Vagina (tissue), 2 donors: ENCODE measurements at places on chromosomes 2 and 18. TPM values are rescaled to one million over a fixed set of nuclear protein-coding genes. Genes with fewer than 3 reads are reported as not detected.

GRCh38 chr2:136206613-136207012, 88.7 kb upstream of the CXCR4 start:
- DNase-seq = no peak
- no peaks in the 10 kb centered on the region for H3K27me3 ChIP-seq
- H3K27ac ChIP-seq = no peak overlapping the region
- H3K4me1 ChIP-seq = no peaks in the 10 kb centered on the region

- H3K27ac ChIP-seq = peak overlapping the region; percentile 87
- no peaks in the 10 kb centered on the region for H3K27me3 ChIP-seq
- DNase-seq = no peak
- no peak overlapping the region for H3K4me3 ChIP-seq
- H3K36me3 ChIP-seq = no peaks in the 10 kb centered on the region
These were observed 172.2 kb upstream of the HAAO start for GRCh38 chr2:42964439-42965083.

DNA sequence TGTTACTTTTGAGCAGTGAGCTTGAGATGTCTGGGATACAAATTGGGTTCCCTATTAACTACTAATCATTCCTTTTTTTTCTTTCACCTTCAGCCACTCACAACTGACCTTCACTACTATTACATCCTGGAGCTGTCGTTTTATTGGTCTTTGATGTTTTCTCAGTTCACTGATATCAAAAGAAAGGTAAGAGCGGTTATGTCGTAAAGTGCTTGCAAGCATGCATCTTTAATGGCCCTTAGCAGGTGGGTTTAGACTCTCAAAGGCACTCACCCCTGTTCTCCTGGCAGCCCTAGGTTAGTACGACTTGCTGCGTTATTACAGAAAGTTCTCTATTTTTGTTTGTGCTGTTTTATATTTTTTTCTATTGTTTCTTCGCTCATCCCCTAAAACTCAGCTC, 107.6 kb upstream of the NOSTRIN start:
- H3K4me1 ChIP-seq = peaks cover 6% of the 10 kb centered on the region
- H3K36me3 ChIP-seq = no peaks in the 10 kb centered on the region
- H3K4me3 ChIP-seq = no peak overlapping the region
- H3K27ac ChIP-seq = no peak overlapping the region

The TCF7L1 gene
- total RNA-seq = 8.3 TPM

The TUBB8B gene
- total RNA-seq = 1.7 TPM

The HAAO gene
- total RNA-seq = 5.9 TPM

The ATG16L1 gene
- total RNA-seq = 29.2 TPM

The CCDC68 gene
- total RNA-seq = 8.1 TPM

The SOWAHC gene
- 25.5 TPM for total RNA-seq

GRCh38 chr2:74778381-74779264, 55.3 kb upstream of the HK2 start:
- H3K4me3 ChIP-seq = no peak overlapping the region
- no peak for DNase-seq
- no peaks in the 10 kb centered on the region for H3K27me3 ChIP-seq
- no peak overlapping the region for H3K27ac ChIP-seq
- H3K36me3 ChIP-seq = no peaks in the 10 kb centered on the region
- H3K4me1 ChIP-seq = no peaks in the 10 kb centered on the region

The GGCX gene
- 18.2 TPM for total RNA-seq

DNA sequence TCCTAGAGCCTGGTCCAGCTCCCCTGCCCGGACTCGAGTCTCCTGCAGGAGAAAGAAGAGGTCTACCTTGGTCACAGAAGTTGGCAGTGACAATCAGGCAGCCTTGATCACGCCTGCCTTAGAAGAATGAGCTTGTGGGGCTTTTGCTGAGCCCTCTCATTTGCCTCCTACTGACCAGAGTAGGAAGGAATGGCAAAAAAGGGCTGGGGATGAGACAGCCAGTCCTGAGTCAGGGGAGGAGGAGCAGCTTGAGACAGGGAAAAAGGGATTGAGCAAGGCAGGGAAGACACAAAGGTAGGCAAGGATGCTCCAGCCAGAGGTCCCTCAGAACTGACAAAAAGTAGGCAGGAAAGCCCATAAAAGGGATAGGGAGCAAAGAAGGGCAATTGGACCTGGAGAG, 6.0 kb downstream of the WDR54 start:
- H3K27me3 ChIP-seq = no peaks in the 10 kb centered on the region
- no peak for DNase-seq
- no peak overlapping the region for H3K4me3 ChIP-seq
- no peaks in the 10 kb centered on the region for H3K36me3 ChIP-seq
- H3K27ac ChIP-seq = no peak overlapping the region
- H3K4me1 ChIP-seq = no peaks in the 10 kb centered on the region

- H3K4me3 ChIP-seq = no peak overlapping the region
- no peaks in the 10 kb centered on the region for H3K36me3 ChIP-seq
These were observed 68.5 kb downstream of the ROCK2 start for GRCh38 chr2:11275910-11276309.

DNA sequence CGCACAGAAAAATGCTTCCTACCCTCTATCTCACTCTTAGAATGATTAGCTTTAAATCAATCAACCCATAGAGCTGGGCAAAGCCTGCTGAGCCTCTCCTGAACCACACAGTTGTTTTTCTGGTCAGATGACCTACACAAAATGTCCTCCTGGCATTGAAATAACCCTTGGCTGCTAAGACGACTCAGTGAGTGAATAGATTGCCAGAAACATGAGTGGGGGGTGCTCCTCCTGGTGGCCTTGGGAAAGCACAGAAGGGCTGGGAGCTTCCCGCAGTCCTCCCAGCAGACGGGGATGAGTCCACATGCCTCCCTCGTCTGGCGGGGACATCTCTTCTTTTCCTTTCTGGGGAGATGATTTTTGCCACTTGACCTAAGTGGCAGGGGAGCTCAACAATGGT, 14.9 kb downstream of the MAL start:
- H3K27me3 ChIP-seq = no peaks in the 10 kb centered on the region
- H3K27ac ChIP-seq = no peak overlapping the region
- no peaks in the 10 kb centered on the region for H3K36me3 ChIP-seq
- no peak overlapping the region for H3K4me3 ChIP-seq
- DNase-seq = no peak

DNA sequence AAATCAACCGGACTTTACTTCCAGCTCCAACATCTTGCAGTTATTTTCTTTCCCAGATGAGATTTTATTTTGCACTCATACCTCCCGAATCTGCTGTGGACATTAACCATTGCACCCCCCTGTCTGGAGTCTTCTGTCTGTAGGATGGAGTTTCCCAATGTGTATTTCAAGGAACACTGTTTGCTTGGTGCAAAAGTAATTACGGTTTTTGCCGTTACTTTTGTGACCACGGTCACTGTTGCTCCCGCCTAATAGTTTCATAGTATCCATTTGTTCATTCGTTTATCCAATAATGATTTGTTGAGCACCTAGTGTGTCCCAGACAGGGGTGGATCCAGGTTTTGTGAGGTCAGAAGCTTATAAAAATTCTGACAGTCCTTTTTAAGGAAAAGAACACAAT, 90.3 kb upstream of the BCL11A start:
- no peaks in the 10 kb centered on the region for H3K4me1 ChIP-seq
- no peaks in the 10 kb centered on the region for H3K36me3 ChIP-seq
- DNase-seq = no peak
- no peaks in the 10 kb centered on the region for H3K27me3 ChIP-seq

The MRPL30 gene
- total RNA-seq = 27.0 TPM

The ADAM23 gene
- 5.2 TPM for total RNA-seq

The SPDYA gene
- total RNA-seq = 5.2 TPM

DNA sequence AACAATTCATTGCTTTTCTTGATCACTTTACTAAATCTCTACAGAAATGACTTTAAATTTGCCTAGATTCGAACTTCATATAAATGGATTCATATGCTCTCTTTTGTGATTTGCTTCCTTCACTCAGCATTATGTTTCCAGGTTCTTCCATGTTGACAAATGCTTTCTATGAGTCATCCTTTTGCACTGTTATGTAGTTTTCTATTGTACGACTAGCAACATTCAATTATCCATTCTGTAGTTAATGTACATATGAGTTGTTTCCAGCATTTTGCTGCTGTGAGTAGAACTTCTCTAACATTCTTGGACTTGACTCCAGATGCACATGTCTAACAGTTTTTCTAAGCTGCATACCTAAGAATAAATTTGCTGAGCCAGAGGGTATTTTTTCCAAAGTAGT, 66.5 kb upstream of the NEUROD1 start:
- H3K4me1 ChIP-seq = no peaks in the 10 kb centered on the region
- H3K4me3 ChIP-seq = no peak overlapping the region
- no peaks in the 10 kb centered on the region for H3K27me3 ChIP-seq
- H3K27ac ChIP-seq = no peak overlapping the region
- DNase-seq = no peak

DNA sequence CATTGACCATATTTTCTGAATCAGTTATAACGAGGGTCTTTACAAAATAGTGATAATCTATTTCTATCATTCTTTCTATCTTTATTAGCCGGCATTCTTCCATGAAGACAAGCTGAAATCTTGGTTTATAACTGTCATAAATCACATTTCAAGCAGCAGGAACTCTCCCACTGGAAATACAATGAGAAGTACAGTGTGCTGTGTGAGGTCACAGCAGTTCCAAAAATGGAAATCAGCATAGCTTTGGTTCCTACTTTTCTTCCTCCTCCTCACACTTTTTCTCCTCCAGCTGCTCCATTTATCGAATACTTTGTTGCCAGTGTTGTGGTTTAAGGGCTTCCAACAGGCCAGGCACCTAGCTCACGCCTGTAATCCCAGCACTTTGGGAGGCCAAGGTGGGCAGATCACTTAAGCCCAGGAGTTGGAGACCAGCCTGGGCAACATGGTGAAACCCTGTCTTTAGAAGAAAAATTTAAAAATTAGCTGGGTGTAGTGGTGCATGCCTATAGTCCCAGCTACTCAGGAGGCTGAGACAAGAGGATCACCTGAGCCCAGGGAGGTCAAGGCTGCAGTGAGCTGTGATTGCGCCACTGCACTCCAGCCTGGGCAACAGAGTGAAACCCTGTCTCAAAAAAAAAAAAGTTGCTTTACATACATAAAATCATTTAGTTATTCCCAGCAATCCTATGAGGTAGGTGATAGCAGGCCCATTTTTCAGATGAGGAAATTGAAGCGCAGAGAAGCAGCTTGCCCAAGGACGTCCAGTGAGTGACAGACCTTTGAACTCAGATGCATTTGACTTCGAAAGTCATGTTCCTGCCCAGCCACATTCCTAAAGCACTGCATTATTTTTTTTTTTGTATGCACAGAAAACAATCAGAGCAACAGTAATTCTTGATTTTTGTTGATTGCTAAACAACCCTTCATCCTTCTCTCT, 34.0 kb upstream of the GPR55 start:
- H3K4me1 ChIP-seq = peaks cover 15% of the 10 kb centered on the region
- no peaks in the 10 kb centered on the region for H3K27me3 ChIP-seq
- no peak for DNase-seq
- H3K27ac ChIP-seq = no peak overlapping the region

DNA sequence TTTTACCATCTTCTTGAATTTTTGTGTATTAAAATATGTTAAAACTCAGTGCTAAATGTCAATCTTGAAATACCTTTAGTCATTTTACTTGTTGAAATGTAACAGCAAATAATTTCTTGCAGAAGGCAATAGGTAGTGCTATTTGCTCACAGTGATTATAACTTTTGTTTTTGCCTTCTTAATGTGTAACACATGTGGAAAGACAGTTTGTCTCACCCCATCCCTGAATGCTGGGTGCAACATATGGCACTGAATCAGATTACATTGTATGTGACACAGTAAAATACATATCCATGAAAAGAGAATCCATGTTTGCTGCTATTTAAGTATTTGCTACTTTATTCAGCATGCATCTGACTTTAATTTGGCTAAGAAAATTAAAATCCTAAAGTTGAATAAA, 35.3 kb downstream of the FRZB start:
- H3K27me3 ChIP-seq = no peaks in the 10 kb centered on the region
- DNase-seq = no peak
- H3K4me3 ChIP-seq = no peak overlapping the region
- H3K36me3 ChIP-seq = no peaks in the 10 kb centered on the region
- H3K27ac ChIP-seq = no peak overlapping the region

- H3K27me3 ChIP-seq = no peaks in the 10 kb centered on the region
- H3K4me3 ChIP-seq = no peak overlapping the region
- DNase-seq = no peak
- no peaks in the 10 kb centered on the region for H3K36me3 ChIP-seq
- H3K4me1 ChIP-seq = no peaks in the 10 kb centered on the region
- no peak overlapping the region for H3K27ac ChIP-seq
These were observed 88.7 kb upstream of the EFEMP1 start for GRCh38 chr2:56012221-56012765.
